Small intestine (tissue), 16 donors: ENCODE measurements at places on chromosomes 7 and 10. TPM values are rescaled to one million over a fixed set of nuclear protein-coding genes. Genes with fewer than 3 reads are reported as not detected.
A peak's percentile ranks its signal among the peaks of the same experiment; 100 is the strongest.

DNA sequence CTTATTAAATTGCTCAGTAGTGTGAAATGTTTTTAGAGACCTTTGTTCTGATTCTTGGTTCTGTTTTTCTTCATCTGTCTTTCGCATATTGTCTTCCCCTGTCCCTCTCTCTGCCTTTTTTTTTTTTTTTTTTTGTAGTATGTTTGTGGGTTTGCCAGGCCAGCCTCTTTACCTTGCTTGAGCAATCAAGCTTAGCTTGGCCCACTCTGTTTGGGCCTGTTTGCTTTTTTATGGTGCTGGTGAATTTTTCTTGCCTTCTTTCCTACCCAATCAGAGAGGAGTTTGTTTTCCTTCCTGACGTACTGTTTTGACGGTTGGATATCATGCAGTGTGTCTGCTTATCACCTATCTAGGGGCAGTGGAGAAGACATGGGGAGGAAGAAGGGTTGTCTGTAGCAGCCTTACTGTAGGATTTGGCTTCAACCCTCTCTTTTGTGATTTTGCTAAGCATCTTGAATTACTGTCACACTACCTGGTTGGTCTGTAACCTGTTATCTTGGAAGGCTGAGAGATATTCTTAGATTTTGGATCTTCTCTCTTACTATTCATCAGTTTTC, 64.0 kb downstream of the BBS9 start:
- DNase-seq = no peak

DNA sequence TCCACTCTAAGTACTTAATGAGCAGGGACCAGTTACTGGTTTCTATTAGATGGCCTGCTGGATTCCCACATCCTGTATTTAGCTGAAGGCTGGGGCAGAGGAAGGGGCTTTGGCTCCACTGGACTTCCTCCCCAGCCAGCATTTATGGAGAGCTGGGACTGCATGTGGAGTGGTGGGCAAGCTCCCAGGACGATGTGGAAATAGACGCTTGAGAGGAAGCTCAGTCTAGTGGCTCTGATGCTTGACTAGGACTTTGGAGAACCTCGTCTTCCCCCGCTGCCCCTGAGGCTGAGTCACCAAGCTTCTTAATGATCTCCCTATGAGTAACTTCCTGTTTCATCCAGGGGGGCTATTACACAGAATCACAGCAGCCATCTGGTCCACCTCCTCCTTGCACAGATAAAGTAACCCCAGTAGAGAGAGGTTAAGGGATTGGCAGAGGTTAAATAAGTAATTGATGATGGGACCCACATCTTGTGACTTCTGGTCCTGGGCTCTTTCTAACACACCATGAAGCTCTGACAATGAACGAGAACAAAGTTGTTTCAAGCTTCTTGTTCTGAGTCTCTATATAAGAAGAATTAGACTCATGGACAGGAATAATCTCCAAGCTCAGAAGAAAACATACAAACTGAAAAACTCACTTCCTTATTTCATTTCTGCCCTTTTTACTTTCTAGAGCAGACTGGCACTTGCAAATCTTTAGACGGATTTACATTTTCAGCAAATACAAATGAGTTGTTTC, 126.2 kb downstream of the PRPF18 start:
- peak; percentile 14 for DNase-seq

The LRRC61 gene
- polyA plus RNA-seq = 16.8 TPM

DNA sequence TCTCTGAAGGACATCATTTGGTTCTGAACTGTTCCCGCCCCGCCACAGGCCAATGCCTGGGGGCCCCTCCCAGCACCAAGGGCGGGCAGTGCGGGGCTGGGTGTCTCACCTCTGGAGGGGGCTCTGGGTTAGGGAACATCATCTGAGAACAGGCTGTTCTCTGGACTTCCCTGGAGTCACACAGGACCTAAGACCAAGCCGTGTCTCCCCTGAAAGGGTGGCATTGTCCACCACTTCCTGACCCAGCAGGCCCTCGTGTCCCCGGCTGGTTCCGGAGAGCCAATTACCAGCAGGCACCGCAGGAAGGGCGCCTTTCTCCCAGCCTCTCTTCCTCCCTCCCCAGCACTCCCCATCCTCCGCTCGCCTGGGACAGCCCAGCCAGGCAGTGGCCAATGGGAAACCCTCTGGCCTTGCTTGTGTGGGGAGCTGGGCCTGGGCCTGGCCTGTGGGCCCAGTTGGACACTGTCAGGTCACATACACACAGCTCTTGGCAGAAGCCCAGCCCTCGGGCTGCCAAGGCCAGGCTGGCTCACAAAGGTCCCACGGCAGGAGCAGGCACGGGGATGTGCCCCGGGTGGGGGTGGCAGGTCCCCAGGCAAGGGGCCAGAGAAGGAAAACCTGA, 119.5 kb downstream of the SPDYE5 start:
- DNase-seq = no peak

DNA sequence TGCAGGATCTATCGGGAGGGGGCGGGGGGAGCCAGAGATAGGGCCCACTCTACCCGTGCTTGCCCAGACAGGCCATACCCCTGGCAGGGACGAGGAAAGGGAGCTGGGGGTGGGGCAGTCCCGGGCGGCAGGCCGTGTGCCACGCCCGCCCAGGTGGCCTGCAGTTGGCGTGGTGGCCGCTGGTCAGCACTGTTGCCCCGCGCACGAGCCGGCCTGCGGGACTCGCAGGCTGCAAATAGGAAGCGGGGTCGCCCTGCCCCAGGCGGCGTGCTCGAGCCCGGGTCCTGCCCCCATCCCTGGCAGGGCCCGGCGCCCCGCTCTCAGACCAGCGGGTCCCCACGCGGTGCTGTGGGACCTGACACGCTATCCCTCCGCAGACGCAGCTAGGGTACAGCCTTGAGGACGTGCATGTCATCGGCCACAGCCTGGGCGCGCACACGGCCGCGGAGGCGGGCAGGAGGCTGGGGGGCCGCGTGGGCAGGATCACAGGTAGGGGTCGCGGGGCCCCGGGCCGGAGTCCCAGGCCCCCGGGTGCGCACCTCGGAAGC, 6.7 kb downstream of the PNLIPRP2 start:
- peak; percentile 71 for DNase-seq

DNA sequence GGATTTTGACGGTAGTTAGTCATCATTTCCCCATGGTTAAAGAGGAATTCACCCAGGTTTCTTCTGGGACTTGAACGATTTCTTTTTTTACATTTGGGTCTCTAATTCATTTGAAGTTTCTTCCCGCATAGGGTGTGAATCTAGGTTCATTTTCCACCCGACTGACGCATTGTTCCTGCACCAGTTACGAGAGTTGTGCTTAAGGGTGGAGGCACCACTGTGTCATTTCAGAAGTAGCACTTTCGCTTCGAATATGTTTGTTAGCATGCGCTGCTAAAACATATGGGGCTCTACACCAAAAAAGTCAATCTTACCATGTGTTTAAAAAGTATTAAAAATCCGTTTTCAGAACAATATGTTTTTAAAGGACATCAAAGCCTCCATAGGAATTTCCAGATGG, 140.3 kb downstream of the VIPR2 start:
- DNase-seq = no peak

The ADAM12 gene
- polyA plus RNA-seq = not detected

The CUX1 gene
- polyA plus RNA-seq = 77.5 TPM

DNA sequence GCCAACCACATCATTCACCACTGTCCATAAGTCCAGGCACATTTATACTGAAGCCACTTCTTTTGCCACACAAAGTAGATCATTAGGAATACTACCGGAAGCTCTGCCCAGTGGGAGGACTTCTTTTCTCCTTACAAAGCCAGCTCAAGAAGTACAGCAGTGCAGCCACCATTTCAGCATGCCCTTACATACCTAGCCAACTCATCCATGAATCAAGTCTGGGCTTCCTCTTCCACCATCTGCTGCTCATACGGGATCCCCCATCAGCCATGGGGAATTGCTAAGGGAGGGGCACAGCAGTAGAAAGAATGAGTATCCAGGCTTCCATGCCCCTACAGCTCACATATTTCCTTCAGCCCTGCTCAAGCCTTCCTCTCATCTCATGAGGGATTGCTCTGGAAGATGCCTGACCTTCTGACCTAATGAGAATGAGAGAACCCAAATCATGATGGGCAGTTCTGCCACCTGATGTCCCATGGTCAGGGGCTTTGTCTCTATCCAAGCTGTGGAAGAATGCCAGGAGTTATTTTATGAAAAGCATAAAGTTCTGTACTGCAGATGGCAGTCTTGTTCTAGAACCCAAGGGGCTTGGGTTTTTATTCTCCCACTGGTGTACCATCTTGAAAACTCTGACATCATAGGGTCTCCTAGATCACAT, 39.5 kb downstream of the ACSM6 start:
- DNase-seq = no peak

The HOXA11 gene
- not detected for polyA plus RNA-seq

The C7orf57 gene
- polyA plus RNA-seq = 0.03 TPM

The CFAP46 gene
- not detected for polyA plus RNA-seq

GRCh38 chr7:92834507-92835260, 1.7 kb downstream of the CDK6 start:
- DNase-seq = no peak

GRCh38 chr10:74255888-74256357, 104.9 kb downstream of the ADK start:
- DNase-seq = no peak

GRCh38 chr10:71269301-71270288, 49.5 kb upstream of the SLC29A3 start:
- no peak for DNase-seq

- DNase-seq = no peak
These were observed 141.4 kb downstream of the ARHGAP22 start for GRCh38 chr10:48463318-48464003.

The GIMAP7 gene
- polyA plus RNA-seq = 3.1 TPM

The KLF14 gene
- polyA plus RNA-seq = 0.04 TPM

DNA sequence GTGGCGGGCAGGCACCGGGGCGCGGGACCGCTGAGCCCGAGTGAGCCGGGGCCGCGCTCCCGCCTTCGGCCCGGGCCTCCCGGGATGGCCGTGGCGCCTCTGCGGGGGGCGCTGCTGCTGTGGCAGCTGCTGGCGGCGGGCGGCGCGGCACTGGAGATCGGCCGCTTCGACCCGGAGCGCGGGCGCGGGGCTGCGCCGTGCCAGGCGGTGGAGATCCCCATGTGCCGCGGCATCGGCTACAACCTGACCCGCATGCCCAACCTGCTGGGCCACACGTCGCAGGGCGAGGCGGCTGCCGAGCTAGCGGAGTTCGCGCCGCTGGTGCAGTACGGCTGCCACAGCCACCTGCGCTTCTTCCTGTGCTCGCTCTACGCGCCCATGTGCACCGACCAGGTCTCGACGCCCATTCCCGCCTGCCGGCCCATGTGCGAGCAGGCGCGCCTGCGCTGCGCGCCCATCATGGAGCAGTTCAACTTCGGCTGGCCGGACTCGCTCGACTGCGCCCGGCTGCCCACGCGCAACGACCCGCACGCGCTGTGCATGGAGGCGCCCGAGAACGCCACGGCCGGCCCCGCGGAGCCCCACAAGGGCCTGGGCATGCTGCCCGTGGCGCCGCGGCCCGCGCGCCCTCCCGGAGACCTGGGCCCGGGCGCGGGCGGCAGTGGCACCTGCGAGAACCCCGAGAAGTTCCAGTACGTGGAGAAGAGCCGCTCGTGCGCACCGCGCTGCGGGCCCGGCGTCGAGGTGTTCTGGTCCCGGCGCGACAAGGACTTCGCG, 534 bp downstream of the FZD9 start:
- peak; percentile 58 for DNase-seq

DNA sequence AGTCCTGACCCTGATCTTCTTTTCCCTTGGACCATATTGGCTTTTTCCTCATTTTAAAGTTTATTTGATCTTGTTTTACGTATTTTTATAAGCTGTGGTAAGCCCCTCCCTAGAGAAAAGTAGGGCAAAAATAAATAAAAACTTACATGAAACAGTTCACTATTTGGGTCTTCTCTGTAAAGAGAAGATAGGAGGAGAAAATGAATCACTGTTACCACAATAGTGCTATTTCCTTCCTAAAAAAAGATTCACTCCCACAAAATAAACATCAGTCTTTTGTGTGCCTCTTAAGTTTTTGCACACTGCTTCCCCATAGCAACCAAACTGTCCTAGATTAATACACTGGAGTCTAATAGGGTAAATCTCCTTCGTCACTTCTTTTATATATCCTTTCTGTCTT, 1.4 kb upstream of the SVIL start:
- peak; percentile 23 for DNase-seq

The TYW1B gene
- polyA plus RNA-seq = 1.6 TPM

The GNAT3 gene
- 3.8 TPM for polyA plus RNA-seq

GRCh38 chr7:151566897-151567320, 47.2 kb upstream of the RHEB start:
- DNase-seq = no peak

The IKZF1 gene
- polyA plus RNA-seq = 5.9 TPM

The LRRC4 gene
- polyA plus RNA-seq = 0.67 TPM

DNA sequence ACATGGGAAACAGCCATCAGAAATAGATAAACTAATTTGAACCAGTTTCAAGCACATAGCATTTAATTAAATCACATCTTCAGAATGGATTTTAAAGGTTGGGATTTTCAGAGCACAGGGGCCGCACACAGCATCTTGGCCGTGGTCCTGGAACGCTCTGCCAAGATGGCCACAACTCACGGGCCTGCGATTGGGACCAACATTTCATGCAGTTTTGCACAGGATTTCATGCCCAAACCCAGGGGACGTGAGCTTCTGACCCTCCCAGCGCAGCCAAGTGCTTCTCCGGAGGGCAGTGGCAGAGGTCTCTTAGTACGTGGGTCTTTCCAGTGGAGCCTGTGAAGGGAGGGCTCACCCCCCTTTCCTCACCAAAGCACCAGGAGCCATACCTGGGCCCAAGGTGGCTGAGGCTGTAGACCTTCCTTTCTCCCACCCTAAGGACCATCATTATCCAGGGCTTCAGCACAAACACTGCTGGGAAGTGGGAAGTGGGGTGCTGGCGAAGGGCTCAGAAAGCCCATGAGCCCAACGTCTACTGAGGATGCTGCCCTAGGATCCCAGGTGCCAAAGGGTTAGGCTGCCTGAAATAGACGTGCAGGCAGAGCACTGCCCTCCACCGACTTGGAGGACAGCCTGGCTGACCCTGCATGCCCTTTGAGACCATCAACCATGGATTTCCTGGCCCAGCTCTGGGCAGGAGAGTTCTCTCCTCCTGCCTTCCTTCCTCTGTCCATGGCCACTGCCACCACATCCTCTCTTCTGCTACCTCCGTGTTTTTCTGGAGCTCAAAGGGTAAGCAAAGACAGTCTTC, 611.2 kb upstream of the MGMT start:
- DNase-seq = no peak

DNA sequence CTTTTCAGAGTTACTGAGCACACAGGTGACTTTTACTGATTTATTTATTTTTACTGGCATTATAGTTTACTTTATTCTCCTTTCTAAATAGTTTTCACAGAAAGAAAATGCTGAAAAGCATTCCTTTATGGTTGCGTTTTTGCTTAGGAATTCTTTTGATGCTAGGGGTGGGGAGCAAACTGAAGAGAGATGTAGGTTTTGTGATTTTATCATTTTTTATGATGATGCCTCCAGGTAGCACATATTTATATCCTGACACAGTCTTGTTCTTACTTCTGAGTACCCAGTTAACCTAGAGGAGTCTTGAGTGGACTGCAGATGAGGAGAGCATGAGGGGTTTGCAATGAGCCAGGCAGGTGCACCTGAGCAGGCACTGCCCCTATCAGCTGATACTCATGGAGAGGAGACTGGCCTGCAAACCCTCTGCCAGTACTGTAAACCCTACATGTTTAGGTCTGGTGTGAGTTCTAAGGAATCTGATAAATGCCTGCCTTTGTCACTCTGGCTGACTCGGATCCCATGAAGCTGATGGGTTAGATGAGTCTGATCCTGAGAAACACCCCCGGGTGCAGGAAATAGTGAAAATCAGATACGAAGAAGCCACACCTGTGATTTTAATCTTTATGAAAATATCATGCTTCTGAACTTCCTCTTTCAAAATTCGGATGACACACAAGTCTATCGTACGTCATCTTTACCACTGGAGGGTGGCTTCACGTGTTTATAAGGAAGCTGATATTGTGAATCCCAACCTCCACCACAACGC, 302.9 kb downstream of the WDR37 start:
- DNase-seq = no peak

- DNase-seq = no peak
These were observed 70.8 kb downstream of the ASB13 start for GRCh38 chr10:5595591-5595990.

The TMEM270 gene
- polyA plus RNA-seq = not detected
